ENCODE measurements at places on chromosomes 4 and X.

- DNase-seq: no peak
Measured at GRCh38 chrX:23784470-23785331, 1.7 kb downstream of the SAT1 start.

- no peak for DNase-seq
Measured at GRCh38 chr4:113695328-113696169, 66.0 kb downstream of the CAMK2D start.

GRCh38 chr4:7327341-7327885, 107.3 kb downstream of the PSAPL1 start:
- no peak for DNase-seq

DNA sequence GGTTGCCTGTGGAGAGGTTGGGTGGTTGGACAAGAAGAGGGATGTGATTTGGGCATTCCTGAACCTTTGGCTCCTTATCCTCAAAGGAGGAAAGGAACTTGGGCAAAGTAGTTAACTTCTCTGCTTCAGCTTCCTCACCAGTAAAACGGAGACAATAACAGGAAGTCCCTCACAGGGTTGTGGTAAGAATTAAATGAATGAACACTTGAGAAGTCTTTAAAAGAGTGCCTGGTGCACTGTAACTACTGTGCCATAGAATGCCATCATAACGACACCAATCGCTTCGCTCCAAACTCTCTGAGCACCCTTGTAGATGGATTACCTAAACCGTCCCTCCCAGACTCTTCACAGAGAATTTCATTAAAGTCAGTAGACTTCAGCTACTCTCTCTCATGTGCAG, 10.5 kb downstream of the ZCCHC18 start:
- DNase-seq: no peak

GRCh38 chr4:30817447-30817846, 97.3 kb downstream of the PCDH7 start:
- no peak for DNase-seq

- no peak for DNase-seq
Measured at GRCh38 chr4:52910115-52910514, 48.0 kb downstream of the RASL11B start.

DNA sequence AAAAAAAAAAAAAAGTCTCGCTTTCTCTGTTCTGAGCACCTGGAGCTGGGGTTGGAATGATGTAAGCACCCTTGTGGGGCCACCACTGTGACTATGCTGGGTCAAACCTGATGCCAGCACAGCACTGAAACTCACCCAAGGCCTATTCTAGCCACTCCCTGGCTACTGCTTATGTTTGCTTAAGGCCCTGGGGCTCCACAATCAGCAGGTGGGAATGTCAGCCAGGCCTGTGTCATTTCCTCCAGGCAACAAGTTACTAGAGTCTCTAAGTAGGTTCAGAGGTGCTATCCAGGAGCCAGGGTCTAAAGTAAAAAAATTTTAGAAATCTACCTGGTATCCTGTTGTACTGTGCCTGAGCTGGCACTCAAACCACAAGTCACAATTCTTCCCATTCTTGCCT, 1306.8 kb downstream of the STIM2 start:
- DNase-seq: no peak

DNA sequence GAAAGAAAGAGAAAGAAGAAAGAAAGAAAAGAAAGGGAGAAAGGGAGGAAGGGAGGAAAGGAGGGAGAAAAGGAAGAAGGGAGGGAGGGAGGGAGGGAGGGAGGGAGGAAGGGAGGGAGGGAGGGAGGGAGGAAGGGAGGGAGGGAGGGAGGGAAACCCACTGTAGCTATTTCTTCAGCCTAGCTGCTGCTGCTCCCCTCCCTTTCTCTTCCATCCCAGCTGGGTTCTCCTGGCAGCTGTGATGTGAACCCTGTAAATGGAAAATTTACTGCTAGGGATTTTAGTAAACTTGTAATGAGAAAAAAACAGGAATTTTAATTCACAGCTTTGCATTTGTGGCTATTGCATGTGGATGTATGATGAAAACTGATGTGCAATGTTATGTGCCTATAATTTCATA, 8.0 kb downstream of the NR0B1 start:
- no peak for DNase-seq

DNA sequence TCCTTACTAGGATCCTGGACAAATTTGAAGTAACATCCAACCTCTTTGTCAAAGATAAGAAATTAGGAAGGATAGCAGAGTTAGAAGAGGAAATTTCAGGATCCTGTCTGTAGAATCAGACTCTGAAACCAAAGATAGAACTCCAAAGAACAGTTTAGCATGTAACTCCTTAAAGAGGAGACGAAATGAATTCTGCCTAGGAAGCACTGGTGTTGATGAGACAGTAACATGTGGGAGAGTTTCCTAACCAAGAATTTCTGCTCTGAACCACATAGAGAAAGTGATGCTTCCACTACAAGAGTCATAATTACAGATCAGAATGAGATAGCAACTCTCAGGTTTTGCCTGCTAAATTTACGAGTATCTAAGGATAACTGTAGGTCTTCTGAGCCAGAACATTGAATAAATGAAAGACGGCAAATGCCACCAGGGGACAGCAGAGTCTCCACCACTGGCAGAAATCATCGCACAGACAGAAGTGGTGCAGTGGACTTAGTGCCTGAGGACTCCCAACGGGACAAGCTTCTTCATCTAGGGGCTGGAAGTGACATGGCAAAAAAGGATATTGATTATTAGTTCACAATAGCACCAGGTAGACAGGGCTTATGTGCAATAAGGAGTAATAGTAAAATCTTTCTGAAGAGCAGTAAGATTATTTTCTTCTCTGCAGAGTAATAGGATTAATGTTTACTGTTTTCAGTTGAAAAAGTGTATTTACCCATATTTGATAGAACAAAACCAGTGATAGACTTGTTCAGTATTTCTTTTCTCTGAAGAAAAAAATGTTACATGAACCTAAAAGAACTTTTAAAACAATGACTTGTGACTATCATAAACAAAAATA, 6.7 kb upstream of the PPID start:
- no peak for DNase-seq

- DNase-seq: no peak
Measured at GRCh38 chr4:41374490-41374889, 117.8 kb downstream of the UCHL1 start.
